ENCODE measurements at places on chromosomes 11 and 22.

GRCh38 chr22:45101515-45102227, 62.1 kb upstream of the NUP50 start:
- DNase-seq, result peak; percentile 21

- DNase-seq, result no peak
Observed at GRCh38 chr11:293271-293851, 4.4 kb downstream of the PGGHG start.

DNA sequence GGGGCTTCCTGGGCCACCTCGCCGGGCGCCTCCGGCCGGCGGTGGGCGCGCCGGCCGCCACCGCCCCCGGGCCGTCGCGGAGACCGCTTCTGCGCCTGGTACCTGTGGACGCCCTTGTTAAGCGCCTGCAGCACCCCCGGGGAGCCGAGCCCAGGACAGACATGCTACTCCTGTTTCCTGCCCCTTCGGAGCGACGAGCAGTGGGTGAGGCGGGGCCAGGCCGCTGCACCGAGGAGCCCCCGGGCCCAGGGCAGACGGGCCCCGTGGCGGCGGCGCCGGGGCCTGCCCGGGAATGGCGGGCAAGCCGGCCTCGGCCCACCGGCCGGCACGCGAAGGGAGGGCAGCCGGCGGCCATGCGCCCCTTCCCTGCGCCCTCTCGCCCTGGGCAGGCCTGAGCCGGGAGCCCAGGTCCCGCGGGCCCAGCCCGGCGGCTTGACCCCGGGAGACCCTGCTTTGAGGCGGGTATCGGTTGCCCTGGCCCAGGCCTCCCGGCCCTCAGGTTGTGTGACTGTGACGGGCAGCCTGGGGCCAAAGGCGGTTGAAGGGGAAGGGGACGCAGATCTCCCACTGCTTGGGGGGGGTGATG, 789 bp upstream of the KDM2A start:
- no peak for DNase-seq

DNA sequence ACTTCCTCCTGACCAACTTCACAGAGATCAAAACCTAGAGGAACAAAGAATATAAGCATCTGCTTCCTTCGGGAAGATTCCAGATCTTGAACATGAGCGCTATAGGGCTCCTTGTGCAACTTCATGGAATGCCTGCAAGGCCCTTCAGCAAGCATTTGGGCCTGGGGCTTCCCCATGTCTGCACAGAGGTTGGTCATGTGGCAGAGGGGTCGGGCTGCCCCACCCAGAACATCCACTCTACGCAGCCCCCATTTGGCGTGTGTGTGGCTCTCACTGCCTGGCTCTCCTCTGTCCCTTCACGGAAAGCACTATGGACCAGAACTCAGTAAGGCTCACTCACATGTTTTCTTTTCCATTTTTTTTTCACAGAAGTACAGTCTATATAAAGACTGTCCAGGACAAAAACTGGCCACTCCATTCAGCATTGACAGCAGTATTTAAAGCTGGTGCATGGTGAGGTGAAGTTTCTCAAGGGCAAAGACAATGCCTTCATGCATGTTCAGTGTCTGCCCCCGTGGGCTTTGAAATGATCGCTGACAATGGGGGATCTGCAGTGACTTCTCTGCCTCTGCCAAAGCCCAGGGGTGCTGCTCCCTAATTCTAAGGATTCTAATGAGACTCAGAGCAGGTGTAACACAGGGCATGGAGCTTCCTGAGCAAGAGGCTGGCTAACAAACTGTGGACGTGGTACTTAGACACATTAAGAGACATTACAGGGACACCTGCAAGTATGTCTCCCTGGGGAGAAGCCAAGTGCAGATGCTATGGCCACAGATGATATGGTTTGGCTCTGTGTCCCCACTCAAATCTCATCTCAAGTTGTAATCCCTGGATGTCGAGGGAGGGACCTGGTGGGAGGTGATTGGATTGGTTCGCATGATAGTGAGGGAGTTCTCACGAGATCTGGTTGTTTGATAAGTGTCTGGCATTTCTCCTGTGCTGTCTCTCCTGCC, 66.5 kb upstream of the PITPNB start:
- no peak for DNase-seq

- DNase-seq, result no peak
Observed at GRCh38 chr11:69775163-69775755, at the start of gene FGF4. Gene FGF4, minus strand, starts transcription at chr11:69775341. Its CDS starts 257 bp downstream, at chr11:69775084.

- no peak for DNase-seq
Observed at GRCh38 chr11:112166562-112166961, 610 bp upstream of the TEX12 start.

DNA sequence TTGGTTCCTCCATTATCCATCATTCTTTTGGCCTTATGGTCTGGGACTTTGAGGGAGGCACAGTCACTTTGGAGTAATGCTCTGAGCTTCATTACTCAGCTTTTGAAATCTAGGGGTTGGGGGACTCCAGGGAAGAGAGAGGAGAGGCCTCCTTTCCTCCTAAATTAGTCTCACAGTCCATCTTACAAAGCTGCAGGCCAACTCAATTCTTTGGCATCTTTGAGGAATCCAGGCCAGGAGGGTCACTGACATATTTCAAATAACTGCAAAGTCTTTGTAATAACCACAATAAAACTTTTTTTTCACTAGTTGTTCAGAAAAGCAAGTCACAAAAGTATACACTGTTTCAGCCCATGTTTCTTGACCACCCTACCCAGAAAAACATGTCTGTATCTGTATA, 73.3 kb upstream of the FAR1 start:
- DNase-seq, result no peak

- no peak for DNase-seq
Observed at GRCh38 chr11:95337175-95337957, 106.4 kb upstream of the SESN3 start.

DNA sequence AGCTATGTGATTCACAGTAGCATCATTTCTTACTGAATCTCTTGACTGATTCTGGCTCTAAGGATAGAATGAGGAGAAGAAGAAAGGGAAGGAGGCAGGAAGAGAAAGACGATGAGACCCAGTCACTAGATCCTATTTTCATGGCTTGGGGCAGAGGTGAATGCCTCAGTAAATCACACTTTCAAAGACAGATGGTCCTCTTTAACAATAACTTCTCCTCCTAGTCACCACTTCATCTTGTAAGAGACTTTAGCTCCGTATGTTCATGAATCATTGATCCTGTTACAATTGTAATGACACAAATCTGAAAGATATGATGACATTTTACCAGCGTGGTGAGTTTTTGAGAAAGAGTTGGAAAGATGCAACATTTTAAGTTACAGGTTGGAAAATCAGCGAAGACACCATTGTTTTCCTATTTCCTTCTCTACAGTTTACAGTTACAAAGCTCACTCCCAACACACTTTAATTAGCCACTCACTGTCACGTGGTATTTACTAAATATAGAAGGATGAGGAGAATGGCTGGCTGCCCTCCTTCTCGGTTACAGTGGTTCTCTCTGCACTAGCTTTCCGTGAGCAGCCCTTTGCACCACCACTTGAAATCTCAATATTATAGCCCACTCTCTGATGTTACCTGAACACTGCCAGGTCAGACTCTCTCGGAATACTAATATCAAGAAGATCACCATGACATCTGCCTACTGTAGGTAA, 205.8 kb downstream of the CADM1 start:
- no peak for DNase-seq
